ENCODE measurements at places on chromosomes 1 and 21.

- no peak for DNase-seq
These were observed 9.2 kb downstream of the C1orf159 start for GRCh38 chr1:1106510-1107221.

DNA sequence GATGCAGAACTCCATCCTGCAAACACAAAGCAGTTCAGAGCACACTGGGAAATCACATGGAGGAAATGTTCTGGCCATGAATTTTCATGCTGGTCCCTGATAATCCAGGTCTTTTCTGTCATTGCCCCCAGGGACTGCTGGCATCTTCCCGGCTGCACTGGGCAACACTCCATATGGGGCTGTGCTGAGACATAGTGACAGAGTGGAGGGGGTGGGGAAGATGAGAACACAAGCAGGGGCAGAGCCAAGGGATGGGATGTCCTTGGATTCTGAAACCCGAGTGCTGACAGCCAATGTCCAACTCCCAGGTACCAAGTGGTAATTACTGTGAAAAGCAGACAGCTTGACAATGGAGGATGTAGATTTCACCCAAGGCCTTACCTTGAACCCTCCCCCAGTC, 185.7 kb downstream of the HIVEP3 start:
- DNase-seq, result no peak

GRCh38 chr1:229164836-229165735, 105.8 kb upstream of the RAB4A start:
- peak; percentile 18 for DNase-seq

DNA sequence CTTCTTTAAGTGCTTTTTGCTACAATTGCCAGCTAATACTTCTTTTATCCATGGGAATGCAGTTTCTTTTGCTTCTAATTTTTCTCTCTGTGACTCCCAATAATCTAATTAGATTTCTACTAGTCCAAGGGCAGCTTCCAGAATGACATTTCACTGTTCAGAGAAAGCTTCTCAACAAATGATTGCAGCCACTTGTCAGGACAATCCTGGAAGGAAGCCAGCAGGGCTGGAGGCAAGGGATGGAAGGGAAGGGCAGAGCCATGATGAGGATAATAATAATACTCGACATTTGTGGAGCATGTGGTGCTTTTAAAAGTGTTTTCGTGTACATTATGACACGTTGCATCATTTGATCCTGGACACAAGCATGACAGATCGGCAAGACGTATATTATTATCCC, 19.4 kb downstream of the F11R start:
- no peak for DNase-seq

DNA sequence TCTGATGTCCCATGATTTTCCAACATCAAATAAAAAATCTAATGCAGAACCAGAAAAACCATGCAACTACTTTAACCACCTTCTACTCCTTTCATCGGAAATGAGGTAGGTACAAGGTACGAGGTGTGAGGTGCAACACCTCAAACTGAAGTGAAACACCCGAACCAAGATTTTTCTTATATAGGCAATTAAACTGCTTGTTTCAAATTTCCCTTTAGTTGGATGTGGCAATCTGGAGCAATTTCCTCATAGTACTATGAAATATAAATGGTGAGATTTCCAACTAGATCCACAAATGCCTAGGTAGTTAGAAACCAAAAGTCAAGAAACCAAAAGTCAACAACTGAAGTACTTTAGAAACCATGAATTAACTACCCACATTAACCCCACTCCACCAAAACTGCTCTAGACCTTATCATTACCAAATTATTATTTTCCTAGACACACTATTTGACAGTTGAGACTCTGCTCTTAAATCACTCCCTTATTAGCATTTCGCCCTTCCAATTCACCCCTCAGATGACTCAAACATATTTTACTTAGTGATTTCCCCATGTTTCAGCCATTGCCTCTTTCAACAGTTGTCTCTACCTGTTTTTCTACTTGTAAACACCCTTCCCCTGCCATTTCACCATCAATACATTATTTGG, 37.8 kb downstream of the FUBP1 start:
- no peak for DNase-seq
